ENCODE measurements at places on chromosomes 5 and 9.
A peak's percentile ranks its signal among the peaks of the same experiment; 100 is the strongest.

DNA sequence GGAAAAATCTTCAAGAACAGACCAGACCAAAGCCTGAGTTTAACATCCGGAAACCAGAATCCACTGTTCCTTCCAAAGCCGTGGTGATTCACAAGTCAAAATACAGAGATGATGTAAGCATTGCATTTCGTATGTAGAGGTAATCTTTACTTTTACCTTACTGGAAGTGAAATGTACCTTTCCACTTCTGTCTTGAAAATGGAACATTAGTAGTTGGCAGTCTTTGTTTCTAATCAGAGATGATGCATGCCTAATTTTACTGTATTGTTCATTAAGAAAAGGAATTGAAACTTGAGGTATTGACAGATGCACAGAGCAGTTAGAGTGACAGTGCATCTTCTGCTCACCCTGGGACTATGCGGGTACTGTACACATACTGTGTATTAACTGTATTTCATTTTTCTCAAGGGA is 34.6 kb downstream of the HABP4 start:
- no peak for DNase-seq

GRCh38 chr9:24189986-24190385 is 355.7 kb downstream of the IZUMO3 start:
- DNase-seq, result no peak

DNA sequence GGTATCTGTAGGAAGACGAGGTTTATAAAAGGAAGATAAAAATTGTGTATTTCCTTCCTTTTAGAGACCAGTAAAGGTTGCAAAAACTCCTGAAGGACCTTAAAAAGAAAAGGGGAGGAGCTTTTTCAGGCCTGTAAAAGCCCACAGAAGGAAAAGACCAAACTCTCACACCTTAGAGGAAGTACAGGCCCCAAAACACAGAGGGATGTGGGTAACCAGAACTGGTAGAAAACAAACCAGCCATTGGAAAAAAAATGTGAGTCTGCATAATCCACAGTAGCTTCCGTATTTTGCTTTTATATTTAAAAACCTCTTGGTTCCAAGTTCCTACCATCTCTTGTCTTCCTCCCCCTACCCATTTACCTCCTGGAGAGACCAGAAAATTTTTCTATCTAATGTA is 8.5 kb downstream of the GIN1 start:
- no peak for DNase-seq

GRCh38 chr5:150809363-150809762 is 30.8 kb downstream of the SMIM3 start:
- DNase-seq, result no peak

GRCh38 chr5:98902733-98903132 is 26.1 kb downstream of the CHD1 start:
- DNase-seq, result no peak

DNA sequence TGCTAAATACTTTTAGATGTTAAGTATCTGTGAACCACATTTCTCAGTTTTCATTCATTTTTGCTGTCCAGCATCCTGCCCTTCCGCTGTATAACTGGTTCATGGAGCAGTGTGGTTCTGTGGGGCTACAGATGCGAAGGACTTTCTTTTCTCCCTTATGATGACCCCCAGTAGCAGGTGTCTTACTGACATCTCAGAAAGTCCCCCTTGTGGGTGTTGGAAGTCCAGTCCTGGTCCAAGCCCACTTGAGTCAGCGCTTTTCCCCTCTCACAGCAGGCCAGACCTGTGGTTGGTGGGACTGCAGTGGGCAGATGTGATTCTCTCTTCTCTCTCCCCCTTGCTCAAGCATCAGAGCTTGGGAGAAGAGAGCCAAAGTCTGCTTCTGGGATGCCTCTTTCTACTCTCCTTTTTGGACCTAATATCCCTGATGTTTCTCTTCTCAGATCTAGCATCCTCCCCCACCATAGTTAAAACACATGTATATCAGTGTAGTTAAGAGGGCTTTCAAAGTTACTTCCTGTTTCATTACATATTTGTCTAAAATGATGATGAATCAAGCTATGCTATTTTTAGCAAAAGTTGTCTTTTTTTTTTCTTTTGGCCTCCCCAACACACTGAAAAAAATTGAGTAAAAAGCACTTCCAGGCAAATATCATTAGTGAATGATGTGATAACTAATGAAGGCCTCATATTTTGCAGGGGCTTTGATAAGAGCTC is 119.5 kb upstream of the ZNF618 start:
- no peak for DNase-seq

DNA sequence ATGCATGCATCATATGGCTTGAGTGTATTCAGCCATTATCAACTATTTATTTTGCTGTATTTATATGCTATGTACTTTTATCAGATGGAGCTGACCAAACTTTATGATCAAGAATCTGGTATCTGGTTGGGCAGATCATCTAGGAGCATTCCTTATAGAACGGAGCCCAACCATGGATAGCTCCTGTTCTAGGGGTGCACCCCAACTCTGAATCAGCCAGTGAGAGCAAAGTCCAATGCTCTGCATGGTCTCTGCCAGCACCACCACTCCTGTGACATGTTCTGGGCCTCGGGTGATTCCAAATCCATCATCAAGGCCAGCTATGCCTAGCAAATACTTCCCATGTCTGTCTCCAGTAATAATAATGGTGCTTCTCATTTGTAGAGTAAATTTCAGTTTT is 517.5 kb downstream of the AGTPBP1 start:
- no peak for DNase-seq

GRCh38 chr5:127236254-127236653 is 54.3 kb upstream of the MEGF10 start:
- DNase-seq, result no peak

- DNase-seq, result peak; percentile 36
Observed at GRCh38 chr9:136512651-136513071, 29.8 kb upstream of the SEC16A start.

- no peak for DNase-seq
Observed at GRCh38 chr9:127290561-127291065, 26.0 kb downstream of the GARNL3 start.

GRCh38 chr9:78406146-78406545 is 109.2 kb downstream of the PSAT1 start:
- DNase-seq, result no peak

DNA sequence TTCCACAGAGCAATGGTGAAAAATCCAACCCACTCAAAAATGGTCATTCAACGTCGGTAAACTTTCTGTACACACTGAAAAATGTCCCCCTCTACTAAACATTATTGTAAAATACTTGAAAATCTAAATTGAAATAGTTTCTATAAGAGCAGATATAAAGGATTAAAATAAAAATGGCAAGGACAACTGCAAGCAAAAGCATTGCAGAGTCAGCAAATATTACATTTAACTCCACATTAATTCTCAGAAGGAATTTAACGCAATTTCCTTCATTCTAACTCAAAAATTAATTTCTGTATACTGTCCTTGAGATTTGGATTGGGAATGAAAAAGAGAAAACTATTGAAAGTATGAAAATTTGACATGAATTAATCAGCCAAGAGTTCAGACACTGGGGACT is 64.4 kb upstream of the SSBP2 start:
- DNase-seq, result no peak

DNA sequence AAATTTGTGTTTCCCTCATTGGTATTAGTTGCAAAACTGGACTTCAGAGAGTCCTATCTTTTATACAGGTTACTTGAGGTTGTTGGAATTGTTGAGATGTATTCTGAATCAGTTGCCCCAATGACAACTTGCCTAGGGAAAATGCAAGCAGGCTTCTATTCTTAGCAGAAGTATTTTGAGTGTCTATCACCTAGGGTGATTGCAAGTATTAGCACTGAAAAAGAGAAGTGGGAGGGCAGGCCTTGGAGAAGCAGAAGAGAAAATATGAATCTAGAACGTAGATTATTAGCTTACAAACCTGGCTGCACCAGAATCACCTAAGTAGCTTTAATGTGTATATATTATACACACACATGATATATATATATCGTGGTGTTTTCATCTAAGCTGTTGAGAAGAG is 43.2 kb downstream of the ADAMTS12 start:
- DNase-seq, result no peak

DNA sequence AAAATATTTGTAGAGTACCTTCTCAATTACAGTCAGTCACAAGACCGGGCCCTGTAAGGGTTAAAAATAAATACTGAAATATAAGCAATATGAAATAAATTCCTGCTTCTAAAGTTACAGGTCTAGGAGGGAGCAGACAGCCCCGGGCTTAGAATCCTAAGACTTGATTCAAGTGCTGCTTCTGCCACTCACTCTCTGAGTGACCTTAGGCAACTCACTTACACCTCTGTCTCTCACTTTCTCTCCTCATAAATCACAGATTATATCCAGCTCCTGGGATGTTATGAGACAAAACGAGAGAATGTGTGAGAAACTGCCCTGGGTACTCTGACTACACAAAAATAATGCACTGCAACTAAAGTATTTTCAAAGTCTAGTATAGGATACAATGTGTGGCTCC is 101.9 kb downstream of the PDE4D start:
- DNase-seq, result no peak

- no peak for DNase-seq
Observed at GRCh38 chr5:39363217-39363616, 1.1 kb downstream of the C9 start.

DNA sequence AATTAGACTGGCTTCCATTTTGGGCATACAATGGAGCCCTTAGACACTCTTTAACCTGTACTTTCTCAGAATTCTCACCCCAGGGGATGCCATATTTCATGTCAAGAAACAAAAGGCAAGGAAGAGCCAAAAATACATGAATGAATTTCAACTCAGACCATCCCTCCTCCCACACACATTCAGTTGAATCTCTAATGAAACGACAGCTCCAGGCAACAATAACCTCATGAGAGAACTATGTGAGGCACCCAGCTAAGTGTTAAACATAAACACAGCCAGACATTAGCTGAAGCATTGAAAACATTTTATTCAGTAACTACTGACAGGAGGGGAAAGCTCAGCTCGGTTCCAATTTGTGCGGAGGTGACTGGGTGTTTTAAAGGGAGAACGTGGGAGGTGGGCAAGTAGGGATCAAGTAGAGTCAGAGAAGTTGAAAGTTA is 1359.1 kb upstream of the CDH9 start:
- DNase-seq, result no peak

- DNase-seq, result no peak
Observed at GRCh38 chr5:113663879-113664541, 150.5 kb downstream of the YTHDC2 start.

- DNase-seq, result no peak
Observed at GRCh38 chr9:30997291-30997690, 1387.2 kb upstream of the ACO1 start.

DNA sequence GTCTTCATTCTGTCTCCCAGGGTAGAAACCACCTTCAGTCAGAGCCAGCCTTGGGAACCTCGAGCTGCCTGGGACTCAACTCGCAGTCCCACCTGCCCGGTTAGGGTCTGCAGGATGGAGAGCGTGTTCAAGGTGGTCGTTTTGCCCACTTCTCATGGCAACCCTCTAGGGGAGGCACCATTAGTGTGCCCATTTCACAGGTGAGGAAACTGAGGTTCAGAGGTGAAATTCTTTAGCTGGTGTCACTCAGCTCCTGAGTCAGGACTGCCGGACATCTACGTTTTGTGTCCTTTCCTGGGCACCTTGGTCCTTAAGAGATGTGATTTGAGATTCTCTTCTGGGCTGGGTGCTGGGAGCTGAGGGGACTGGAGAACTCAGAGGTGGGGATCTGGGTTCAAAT is 30.0 kb downstream of the DAB2IP start:
- DNase-seq, result no peak

DNA sequence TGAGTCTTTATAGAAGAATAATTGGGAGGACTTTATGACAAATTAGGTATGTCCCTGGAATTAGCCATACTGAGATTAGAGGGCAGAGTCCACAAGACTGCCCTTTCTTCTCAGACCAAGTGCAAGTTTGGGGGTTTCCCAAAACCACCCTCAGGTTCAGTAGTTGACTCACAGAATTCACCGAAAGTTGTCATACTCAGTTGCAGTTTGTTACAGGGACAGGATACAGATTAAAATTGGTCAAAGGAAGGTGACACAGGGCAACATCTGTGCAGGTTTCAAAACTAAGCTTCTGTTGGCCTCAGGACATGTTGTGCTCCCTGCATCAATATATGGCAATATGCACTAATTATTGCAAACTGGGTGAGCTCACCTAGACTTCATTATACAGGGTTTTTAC is 3.8 kb downstream of the RANBP17 start:
- no peak for DNase-seq

DNA sequence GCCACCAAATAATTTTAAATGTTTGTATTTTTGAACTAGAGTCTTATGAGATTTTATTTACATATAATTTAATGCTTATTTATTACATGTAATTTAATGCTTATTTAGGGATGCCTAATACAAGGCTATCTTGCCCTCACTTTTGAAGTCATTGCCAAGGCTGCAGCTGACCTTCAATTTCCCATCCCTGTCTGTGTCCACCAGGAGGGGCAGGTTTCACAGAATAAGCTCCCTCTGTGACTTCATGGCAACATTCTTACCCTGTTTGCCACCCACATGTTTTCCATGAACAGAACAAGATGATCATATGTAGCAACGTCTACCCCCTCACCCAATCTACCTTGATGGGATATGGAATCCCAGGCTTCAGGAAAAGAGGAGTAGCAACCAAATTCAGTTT is 27.0 kb downstream of the C5 start:
- no peak for DNase-seq

DNA sequence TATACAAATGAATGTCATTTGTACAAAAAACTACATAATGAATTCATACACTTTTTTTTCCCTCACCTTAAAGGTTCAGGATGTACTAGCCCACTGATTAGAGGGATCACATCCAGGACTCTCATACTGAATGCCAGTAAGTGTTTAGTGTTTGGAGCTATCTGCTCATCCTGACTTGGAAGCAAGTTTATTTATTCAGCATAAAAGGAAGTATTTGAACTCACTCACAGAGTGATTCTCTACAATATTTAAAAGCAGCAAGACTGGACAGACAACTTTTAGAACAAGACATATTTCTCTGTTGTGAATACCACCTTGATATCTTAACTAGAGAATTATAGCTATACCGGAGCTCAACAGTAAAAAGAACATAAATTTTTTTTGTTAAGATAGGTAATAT is 14.8 kb upstream of the IQGAP2 start:
- no peak for DNase-seq

- DNase-seq, result no peak
Observed at GRCh38 chr9:127877566-127877998, at the start of gene AK1. Gene AK1, minus strand, starts transcription at chr9:127877675. Its CDS starts 3,058 bp downstream, at chr9:127874617.

DNA sequence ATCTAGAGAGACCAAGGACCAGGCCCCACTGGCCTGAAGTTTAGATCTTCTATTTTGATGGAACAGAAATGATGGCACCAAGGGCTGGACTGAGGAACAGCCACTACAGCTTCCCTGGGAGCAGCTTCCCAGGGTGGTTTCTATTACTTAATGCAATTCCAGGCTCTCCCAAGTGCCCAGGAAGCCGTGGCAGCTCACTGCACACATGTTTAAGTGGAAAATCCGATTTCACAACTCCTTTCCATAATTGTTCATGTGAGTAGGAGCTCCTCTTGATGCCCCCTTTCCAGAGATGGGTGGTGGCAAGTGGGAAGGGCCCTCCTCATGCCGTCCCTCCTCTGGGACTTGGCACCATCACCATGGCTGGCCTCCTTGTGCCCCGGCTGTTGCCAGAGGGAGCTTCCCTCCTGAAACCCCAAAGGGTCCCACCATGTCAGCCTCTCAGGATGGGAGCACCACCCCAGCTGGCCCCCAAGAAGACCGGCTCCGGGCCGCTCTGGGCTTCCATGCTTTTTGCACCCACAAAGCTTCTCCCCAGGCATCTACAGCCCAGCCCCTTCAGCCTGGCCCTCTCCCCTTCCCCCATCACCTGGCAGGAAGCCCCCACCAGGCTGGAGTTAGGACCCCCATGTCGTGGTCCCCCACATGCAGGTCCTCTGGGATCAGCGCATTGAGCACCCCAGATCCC is 9.1 kb upstream of the UBAC1 start:
- DNase-seq, result no peak
